ENCODE measurements at places on chromosomes 13 and 19.

DNA sequence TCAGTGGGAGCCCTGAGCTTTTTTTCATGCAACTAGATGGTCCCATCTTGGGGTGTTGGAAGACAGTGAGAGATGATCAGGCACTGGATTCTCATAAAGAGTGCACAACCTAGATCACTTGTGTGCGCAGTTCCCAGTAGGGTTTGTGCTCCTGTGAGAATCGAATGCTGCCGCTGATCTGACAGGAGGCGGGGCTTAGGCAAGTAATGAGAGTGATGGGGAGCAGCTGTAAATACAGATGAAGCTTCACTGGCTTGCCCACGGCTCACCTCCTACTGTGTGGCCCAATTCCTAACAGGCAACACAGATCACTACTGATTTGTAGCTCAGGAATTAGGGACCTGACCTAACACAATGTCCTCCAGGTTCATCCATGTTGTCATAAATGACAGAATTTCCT lies 43.6 kb upstream of the UBAC2 start:
- no peak for DNase-seq

GRCh38 chr13:100988921-100989320 lies 314.3 kb upstream of the TMTC4 start:
- DNase-seq, result no peak

GRCh38 chr19:4594201-4594600 lies 34.7 kb upstream of the SEMA6B start:
- no peak for DNase-seq

DNA sequence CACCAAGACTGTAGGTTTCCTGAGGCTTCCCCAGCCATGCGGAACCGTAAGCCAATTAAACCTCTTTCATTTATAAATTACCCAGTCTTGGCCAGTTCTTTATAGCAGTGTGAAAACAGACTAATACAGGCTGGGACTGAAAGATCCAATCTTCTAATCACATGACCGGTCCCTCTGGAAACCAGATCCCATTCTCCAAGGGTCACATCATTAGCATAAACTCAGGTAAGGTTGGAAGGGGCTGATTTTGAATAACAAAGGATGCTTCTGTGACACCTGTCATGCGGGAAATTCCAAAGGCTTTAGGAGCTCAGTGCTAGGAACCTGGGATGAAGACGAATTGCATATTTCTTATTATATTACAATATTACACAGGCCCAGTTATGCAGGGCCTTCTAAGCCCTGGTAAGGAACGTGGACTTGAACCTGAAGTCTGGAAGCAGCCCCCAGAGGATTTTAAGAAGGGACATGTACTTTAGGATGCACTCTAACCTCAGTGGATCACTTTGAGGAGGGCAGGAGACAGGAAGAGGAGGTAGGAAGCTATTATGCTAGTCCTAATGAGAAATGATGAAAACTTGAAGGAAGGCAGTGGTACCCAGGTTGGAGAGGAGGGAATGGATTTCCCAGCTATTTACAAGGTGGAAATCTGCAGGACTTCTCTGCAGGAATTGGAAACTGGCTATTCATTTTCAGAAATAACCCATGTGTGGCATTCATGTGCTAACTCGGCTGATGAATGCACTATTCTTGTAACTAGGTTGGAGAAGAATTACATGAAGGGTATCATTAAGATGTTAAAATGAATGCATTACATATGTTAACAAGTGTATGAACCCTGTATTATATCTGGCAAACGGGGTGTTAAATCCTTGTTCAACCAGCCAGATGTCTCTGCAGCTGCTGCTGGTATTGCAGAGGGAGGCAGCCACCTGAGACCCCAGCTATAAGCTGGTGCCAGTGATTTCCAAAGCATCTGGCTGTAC lies 19.3 kb downstream of the TNFSF11 start:
- DNase-seq, result no peak

DNA sequence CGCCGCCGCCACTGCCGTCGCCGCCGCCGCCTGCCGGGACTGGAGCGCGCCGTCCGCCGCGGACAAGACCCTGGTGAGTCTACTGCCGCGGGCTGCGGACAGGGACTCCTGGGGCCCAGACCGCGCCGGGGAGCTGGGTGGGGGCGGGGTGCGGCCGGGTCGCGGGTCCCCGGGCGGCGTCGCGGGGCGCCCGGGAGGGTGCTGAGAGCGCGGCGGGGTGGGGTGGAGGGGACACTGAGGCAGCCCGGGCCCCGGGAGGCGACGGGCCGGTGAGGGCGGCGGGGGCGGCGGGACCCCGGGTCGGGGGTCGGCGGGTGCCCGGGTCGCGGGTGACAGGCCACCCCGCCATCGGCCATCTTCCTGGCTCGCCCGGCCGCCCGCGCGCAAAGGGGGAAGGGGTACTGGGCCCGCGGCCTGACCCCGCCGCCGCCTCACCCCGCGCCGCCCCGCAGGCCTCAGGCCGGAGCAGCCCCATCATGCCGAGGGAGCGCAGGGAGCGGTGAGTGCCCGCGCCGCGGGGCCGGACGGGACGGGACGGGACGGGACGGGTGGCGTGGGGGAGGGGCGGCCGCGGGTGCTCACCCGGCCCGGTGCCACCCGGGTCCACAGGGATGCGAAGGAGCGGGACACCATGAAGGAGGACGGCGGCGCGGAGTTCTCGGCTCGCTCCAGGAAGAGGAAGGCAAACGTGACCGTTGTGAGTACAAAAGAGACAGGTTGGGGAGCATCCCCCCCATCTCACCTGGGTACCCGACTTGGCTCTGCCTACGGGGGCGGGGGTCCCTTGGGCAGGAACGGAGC lies 489 bp downstream of the CCNE1 start:
- no peak for DNase-seq
